ENCODE measurements at places on chromosomes 16 and 17. TPM values are rescaled to one million over a fixed set of nuclear protein-coding genes. Genes with fewer than 3 reads are reported as not detected.

GRCh38 chr17:260944-261343 is 79.5 kb upstream of the DOC2B start:
- no peaks in the 10 kb centered on the region for H3K4me1 ChIP-seq
- H3K27me3 ChIP-seq, result peaks cover 13% of the 10 kb centered on the region
- H3K36me3 ChIP-seq, result no peaks in the 10 kb centered on the region
- no peak overlapping the region for H3K27ac ChIP-seq
- DNase-seq, result no peak

- peak within 1 kb of the TSS; percentile 31 for H3K27ac ChIP-seq
- H3K4me3 ChIP-seq, result peak within 1 kb of the TSS; percentile 46
- H3K4me1 ChIP-seq, result peaks cover 50% of the 10 kb centered on the region
- H3K27me3 ChIP-seq, result peaks cover 2% of the 10 kb centered on the region
Observed at GRCh38 chr16:566475-567372, at the start of gene NHLRC4. Gene NHLRC4, plus strand, starts transcription at chr16:567005. Its CDS starts 1,043 bp downstream, at chr16:568048.

DNA sequence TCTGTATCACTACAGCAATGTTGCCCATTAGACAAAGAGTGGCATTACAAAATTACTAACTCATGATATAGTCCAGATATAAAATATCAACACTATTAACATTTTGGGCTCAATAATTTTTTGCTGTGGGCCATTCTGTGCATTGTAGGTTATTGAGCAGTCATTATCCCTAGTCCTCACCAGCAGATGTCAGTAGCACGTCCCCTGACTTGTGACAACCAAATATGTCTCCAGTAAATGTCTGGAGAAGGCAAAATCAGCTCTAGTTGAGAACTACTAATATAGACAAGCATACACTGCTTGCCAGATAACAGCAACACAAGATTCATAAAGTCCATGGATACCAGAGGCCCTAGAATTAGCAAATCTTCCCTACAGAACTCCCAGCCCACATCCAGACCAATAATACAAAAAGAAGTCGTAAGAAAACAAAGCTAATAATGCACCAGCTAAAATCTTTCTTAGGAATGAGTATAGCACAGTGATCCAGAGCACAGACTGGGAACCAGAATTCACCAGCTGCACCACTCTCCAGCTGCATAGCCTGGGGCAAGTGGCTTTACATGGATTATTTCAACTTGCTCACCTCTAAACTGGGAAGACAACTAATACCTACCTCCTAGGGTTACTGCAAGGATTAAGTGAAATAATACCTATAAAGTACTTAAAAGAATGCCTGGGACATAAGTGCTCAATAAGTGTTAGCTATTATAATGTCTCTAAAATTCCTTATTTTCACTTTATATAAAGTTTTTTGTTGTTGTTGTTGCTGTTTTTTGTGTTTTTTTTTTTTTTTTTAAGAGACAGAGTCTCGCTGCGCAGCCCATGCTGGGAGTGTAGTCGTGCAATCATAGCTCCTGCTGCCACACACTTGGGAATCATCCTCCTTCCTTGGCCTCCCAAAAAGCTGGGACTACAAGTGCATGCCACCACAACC is 23.7 kb downstream of the HELZ start:
- H3K27ac ChIP-seq, result no peak overlapping the region
- peak; percentile 41 for DNase-seq
- H3K36me3 ChIP-seq, result peaks cover 9% of the 10 kb centered on the region
- no peaks in the 10 kb centered on the region for H3K27me3 ChIP-seq

DNA sequence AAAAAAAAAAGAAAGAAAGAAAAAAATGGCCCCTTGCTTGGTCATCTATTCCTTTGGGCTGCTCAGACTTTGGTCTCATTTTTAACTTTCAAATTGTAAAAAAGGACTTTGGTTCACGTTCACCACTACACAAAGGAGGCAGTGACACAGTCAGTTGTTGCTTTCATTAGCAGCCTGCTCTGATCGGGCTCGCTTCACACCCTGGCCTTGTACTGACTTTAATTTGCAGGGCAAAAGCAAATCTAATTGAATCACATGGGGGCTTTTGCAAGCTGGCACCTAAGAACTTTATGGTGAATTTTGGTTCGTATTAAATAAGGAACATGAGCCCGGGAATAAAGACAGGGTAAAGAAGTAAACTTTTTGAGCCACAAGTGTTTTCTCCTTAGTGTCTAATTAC is 103.6 kb upstream of the CDH11 start:
- H3K4me3 ChIP-seq, result no peak overlapping the region
- H3K4me1 ChIP-seq, result no peaks in the 10 kb centered on the region
- DNase-seq, result no peak
- H3K27me3 ChIP-seq, result no peaks in the 10 kb centered on the region

GRCh38 chr16:58492066-58492465 is 7.9 kb upstream of the NDRG4 start:
- H3K36me3 ChIP-seq, result no peaks in the 10 kb centered on the region

KCTD19 gene
- total RNA-seq, result not detected

DNA sequence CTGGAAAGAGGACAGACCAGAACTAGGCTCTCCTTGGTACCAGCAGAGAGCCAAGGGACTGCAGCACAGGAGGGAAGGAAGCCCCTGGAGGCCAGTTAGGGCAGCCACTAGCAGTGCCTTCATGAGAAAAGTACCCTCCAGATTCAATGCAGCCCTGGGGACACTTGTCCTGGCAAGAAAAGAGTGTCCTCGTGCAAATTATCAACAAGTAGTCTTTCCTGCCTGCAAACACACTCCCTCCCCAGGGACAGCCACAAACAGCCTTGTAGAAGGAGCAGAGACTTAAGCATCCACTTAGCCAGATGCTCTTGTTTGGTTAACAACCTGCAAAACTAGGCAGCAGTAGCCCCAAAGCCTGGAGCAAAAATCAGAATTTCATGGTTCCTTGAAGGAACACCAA is 24.3 kb downstream of the CENPV start:
- no peaks in the 10 kb centered on the region for H3K4me1 ChIP-seq
- H3K4me3 ChIP-seq, result no peak overlapping the region
- no peak for DNase-seq
- H3K27ac ChIP-seq, result no peak overlapping the region

DNA sequence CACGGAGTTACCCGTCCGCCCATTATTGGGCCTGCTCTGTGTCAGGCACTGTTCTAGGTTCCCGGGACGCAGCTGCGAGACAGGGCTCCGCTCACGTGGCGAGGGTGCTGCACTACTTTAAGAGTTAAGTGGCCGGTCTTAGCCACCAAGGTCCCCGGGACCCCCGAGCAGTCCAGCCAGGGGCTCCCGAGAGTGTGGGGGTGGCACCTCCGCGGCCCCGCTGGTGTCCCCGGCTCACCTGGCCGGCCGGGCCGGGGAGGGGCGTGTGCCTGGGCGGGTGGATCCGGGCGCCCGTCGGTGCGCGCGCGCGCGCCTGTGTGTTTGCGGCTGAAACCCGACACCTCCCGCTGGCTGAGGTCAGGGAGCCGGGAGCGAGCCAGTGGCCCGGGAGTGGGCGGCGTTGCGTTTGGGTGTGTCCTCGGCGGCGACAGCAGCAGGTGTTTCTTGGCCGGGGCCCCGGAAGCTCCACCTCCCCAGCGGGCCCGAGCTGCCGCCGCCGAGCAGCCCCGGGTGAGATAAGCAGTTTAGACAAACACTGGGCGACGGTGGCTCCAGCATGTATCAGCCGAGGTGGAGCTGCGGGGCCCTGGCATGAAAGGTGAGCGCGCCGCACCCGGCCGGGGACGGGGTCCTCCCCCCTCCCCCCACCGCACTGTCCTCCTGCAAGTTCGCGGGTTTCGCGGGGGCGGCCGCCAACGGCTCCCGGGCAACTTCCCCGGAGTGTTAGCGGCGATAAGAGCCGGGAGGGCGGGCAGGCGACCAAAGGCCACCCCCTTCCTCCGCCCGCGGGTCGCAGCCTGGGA is at the start of gene GSE1:
Gene GSE1, plus strand, starts transcription at position 522 of the 803 bp plus-strand sequence. Its CDS starts 70 bp downstream, at position 592.
- H3K27ac ChIP-seq, result peak within 1 kb of the TSS; percentile 2
- peaks cover 37% of the 10 kb centered on the region for H3K27me3 ChIP-seq
- DNase-seq, result peak; percentile 49
- peak within 1 kb of the TSS; percentile 67 for H3K4me3 ChIP-seq
- H3K36me3 ChIP-seq, result peaks cover 3% of the 10 kb centered on the region

GAST gene
- not detected for total RNA-seq

KRTAP4-6 gene
- total RNA-seq, result not detected

GRCh38 chr17:68737761-68738443 is 136.7 kb upstream of the FAM20A start:
- H3K27ac ChIP-seq, result no peak overlapping the region
- peaks cover 13% of the 10 kb centered on the region for H3K27me3 ChIP-seq
- no peaks in the 10 kb centered on the region for H3K36me3 ChIP-seq
- no peak for DNase-seq
- no peaks in the 10 kb centered on the region for H3K4me1 ChIP-seq

TUBG1 gene
- total RNA-seq, result 16.2 TPM

GRCh38 chr17:36136036-36136435 is 32.4 kb downstream of the CCL4 start:
- H3K36me3 ChIP-seq, result no peaks in the 10 kb centered on the region
- no peak for DNase-seq
- no peaks in the 10 kb centered on the region for H3K4me1 ChIP-seq
- H3K27me3 ChIP-seq, result no peaks in the 10 kb centered on the region
- H3K27ac ChIP-seq, result no peak overlapping the region

- H3K36me3 ChIP-seq, result peaks cover 87% of the 10 kb centered on the region
- no peaks in the 10 kb centered on the region for H3K27me3 ChIP-seq
- no peak for DNase-seq
- H3K4me1 ChIP-seq, result peaks cover 12% of the 10 kb centered on the region
- H3K4me3 ChIP-seq, result no peak overlapping the region
- no peak overlapping the region for H3K27ac ChIP-seq
Observed at GRCh38 chr16:30509081-30509765, 17.1 kb downstream of the ZNF768 start.

DNA sequence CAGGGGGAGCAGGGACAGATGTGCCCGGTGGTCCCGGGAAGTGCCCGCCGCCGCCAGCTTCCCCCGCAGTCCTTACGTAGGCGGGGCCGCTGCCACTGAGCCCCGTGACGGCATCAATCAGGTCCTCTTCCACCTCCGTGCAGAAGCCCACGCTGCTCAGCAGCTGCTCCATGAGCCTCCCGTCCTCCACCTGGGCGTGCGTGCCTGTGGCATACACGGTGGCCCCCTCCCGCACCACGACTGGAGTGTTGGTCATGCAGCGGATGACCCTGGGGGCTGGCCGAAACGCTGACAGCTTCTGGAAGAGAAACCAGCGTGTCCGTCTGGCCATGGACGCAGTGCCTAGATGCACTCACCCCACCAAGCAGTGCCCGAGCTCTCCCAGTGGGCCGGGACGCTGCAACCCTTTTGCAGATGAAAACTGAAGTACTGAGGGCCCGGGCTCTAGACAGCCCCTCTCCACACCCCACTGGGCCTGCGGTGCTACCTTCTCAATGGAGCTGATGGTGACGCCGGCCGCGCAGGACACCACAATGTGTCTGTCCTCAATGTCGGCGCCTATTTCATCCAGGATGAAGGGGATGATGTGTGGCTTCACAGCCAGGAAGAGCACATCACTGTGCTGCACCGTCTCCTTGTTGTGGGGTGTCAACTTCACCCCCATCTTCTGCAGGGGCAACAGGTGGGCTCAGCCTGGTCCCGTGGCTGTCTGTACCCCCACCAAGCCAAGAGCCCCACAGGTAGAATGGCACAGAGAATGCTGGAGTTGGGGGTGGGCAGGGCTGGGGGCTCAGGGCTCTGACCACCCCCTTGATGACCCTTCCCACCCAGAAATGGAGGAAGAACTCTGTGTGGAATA is 2.0 kb downstream of the PYCR1 start:
- peaks cover 53% of the 10 kb centered on the region for H3K27me3 ChIP-seq
- no peak for DNase-seq
- peaks cover 4% of the 10 kb centered on the region for H3K36me3 ChIP-seq
- H3K4me3 ChIP-seq, result no peak overlapping the region
- no peak overlapping the region for H3K27ac ChIP-seq
- peaks cover 16% of the 10 kb centered on the region for H3K4me1 ChIP-seq

- DNase-seq, result no peak
- no peak overlapping the region for H3K4me3 ChIP-seq
- no peaks in the 10 kb centered on the region for H3K27me3 ChIP-seq
Observed at GRCh38 chr16:84737192-84738011, 37.6 kb downstream of the USP10 start.

GRCh38 chr16:56294579-56294978 is 103.3 kb downstream of the GNAO1 start:
- no peaks in the 10 kb centered on the region for H3K4me1 ChIP-seq
- no peak overlapping the region for H3K27ac ChIP-seq
- no peaks in the 10 kb centered on the region for H3K36me3 ChIP-seq
- no peak overlapping the region for H3K4me3 ChIP-seq

- H3K4me3 ChIP-seq, result no peak overlapping the region
- H3K36me3 ChIP-seq, result no peaks in the 10 kb centered on the region
- no peaks in the 10 kb centered on the region for H3K27me3 ChIP-seq
- H3K27ac ChIP-seq, result no peak overlapping the region
Observed at GRCh38 chr16:14366974-14367707, 262.9 kb downstream of the PARN start.

DNA sequence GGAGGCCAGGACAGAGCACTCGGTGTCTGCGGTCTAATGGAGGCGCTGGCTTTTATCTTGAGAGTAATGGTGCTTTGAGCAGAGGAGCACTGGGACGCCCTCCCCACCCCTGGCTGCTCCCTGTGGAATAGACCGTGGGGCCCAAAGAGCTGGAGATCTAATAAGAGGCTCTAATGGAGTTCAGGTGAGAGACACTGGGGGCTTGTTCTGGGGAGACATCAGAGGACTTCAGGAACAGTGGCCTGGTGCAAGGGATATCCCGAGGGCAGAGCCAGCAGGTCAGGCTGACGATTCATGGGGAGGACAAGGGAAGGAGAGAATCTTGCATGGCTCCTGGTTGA is 9.5 kb upstream of the KRT19 start:
- H3K27me3 ChIP-seq, result no peaks in the 10 kb centered on the region
- no peak for DNase-seq
- H3K27ac ChIP-seq, result no peak overlapping the region
- H3K36me3 ChIP-seq, result no peaks in the 10 kb centered on the region
- no peak overlapping the region for H3K4me3 ChIP-seq

- peak overlapping the region; percentile 63 for H3K27ac ChIP-seq
- peaks cover 56% of the 10 kb centered on the region for H3K4me1 ChIP-seq
- no peak for DNase-seq
- H3K36me3 ChIP-seq, result peaks cover 12% of the 10 kb centered on the region
- no peak overlapping the region for H3K4me3 ChIP-seq
- H3K27me3 ChIP-seq, result no peaks in the 10 kb centered on the region
Observed at GRCh38 chr16:57578521-57579360, 36.3 kb downstream of the ADGRG5 start.

DNA sequence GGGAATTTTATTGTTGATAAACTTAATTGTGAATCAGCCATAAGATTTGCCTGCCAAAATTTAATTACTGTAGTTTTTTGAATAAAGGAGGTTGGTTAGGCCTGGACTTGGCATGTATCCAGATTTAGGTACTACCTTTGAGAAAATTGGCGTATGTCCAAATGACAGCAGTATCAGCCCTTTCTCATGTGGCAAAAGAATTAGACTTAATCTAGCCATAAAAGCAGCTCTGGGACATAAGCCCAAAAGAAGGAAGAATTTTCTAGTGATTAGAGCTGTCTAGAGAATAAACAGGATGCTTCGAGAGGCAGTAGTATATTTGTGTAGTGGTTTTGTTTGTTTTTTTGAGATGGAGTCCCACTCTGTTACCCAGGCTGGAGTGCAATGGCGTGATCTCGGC is 27.7 kb downstream of the PPM1E start:
- H3K4me1 ChIP-seq, result no peaks in the 10 kb centered on the region
- no peaks in the 10 kb centered on the region for H3K36me3 ChIP-seq
- no peak overlapping the region for H3K4me3 ChIP-seq
- H3K27ac ChIP-seq, result no peak overlapping the region
- no peak for DNase-seq

- H3K4me3 ChIP-seq, result no peak overlapping the region
- H3K4me1 ChIP-seq, result peaks cover 18% of the 10 kb centered on the region
- DNase-seq, result no peak
- no peaks in the 10 kb centered on the region for H3K27me3 ChIP-seq
- no peaks in the 10 kb centered on the region for H3K36me3 ChIP-seq
- H3K27ac ChIP-seq, result no peak overlapping the region
Observed at GRCh38 chr17:48460052-48460451, 30.0 kb upstream of the SKAP1 start.

Data from T-cell (primary cell).